ENCODE measurements at places on chromosomes 11 and 22. TPM values are rescaled to one million over a fixed set of nuclear protein-coding genes. Genes with fewer than 3 reads are reported as not detected.

The TPBGL gene
- polyA plus RNA-seq = 0.09 TPM

The BID gene
- polyA plus RNA-seq = 18.8 TPM

The C11orf91 gene
- not detected for polyA plus RNA-seq

The CASP5 gene
- polyA plus RNA-seq = not detected

The CSF2RB gene
- polyA plus RNA-seq = 3.4 TPM

The GRIA4 gene
- 0.69 TPM for polyA plus RNA-seq

The GP1BB gene
- polyA plus RNA-seq = 1.1 TPM

The OR5AN1 gene
- not detected for polyA plus RNA-seq

The INPP5J gene
- polyA plus RNA-seq = 4.2 TPM

Data from renal pelvis (tissue), 12 donors.